ENCODE measurements at places on chromosomes 11 and 22.

GRCh38 chr22:22030493-22031182, 48.1 kb upstream of the TOP3B start:
- DNase-seq = peak; percentile 10

DNA sequence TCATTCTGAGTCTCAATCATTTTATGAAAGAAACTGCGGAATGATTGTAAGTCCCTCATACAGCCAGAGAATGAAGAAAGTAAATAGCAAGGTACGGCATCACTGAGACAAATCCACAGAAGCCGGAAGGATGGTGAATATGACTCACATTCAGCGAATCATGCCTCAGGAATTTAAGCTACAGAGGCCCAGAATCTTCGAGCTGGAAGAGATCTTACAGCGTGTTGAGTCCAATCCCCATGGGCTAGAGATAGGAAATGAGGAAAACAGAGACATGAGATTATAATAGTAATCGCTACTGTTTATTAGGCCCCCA, 173.2 kb downstream of the KIF18A start:
- DNase-seq = peak; percentile 73

DNA sequence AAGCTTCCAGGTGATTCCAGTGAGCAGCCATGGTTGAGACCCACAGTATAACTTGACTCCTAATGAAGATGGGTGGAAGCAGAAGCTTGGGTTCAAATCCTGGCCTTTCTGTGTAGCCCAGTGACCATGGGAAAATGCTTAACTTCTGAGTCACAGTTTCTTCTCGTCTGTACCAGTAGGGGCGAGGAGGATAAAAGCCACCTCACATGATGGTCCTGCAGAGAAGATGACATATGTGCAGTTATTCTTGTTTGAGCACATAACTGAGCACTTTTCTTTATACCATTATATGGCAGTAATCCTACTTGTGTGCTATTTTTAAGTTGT, 4.9 kb downstream of the TMEM109 start:
- DNase-seq = no peak

DNA sequence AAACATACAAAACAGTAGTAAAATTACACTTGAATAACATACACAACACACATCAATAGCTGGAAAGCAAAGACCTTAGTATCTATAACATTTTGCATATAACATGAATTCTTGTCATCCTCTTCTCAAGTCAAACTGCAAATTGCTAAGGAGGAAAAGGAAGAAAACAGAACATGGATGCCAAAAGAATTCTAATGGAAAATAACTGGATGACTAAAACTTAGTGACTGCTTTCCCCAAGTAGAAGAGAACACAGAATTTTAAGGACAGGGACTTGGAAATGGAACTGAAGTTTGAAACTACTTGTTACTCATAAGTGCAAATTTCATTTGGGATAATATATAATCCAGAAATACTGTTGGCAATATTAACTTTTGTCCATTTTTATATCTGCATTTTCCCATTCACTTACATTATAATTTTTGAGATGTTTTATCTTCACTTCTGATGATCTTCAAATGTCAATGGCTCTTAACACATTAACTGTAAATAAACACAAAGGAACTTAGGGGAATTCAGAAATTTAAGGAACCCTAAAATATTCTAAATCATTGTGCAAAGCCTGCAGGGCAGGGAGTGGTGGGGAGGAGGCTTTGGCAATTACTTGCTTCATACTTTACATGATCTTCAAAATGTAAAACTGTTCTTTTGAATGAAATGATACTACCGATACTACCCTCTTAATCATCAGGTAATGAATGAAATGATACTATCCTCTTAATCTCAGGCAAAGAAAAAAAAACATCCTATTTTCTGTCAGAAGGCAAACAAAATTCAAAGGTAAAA, 9.9 kb downstream of the MTMR2 start:
- no peak for DNase-seq

DNA sequence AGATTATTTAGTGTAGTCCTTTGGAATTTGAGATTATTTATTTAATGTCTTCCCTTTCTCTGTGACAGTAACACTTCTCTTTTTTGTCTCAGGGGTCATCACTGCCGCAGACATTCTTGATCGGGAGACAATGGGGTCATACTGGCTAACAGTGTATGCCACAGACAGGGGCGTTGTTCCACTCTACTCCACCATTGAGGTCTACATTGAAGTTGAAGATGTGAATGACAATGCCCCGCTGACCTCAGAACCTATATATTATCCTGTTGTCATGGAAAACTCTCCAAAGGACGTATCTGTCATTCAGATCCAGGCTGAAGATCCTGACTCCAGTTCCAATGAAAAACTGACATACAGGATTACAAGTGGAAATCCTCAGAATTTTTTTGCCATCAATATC, 299.9 kb downstream of the FAT3 start:
- DNase-seq = no peak

DNA sequence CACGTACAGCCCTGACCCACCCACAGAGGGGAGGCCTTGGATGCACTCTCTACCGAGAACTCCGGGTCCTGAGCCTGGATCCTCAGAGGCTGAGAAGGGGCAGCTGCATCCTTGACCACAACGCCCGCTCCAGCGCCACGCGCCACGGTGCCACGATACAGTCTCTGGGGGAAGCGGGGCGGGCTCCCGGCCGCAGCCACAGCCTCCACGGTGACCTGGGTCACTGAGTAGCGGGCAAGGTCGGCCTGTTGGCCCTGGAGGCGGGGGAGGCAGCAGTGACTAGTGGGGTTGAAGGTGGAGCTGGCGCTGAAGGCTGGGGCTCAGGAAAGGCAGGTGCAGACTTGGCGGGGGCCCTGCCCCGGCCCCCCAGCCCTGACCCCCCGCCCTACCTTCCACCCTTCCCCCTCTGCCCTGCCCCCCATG, 3.9 kb upstream of the IRF7 start:
- no peak for DNase-seq

- DNase-seq = no peak
Measured at GRCh38 chr22:48703265-48703941, 1124.3 kb downstream of the BRD1 start.

DNA sequence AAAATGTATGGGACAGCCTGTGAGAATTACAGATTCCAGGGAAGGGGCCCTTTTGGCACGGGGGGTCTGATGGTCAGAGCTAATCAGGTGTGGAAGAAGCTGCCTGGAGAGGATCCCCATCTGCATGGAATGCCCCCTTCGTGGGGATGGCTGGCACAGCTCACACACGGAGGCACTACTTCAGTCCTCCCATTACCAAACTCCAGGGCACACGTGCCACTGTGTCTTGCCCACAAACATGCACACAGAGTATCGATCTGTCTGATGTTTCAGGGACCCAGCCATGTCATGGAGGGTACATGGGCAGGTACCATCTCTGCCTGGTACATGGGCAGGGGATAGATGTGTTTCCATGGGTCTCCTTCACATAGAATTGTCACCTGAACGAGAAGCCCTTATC, 14.7 kb downstream of the KCNQ1OT1 start:
- no peak for DNase-seq

- DNase-seq = peak; percentile 90
Measured at GRCh38 chr11:469684-470560, 19.8 kb downstream of the PTDSS2 start.

DNA sequence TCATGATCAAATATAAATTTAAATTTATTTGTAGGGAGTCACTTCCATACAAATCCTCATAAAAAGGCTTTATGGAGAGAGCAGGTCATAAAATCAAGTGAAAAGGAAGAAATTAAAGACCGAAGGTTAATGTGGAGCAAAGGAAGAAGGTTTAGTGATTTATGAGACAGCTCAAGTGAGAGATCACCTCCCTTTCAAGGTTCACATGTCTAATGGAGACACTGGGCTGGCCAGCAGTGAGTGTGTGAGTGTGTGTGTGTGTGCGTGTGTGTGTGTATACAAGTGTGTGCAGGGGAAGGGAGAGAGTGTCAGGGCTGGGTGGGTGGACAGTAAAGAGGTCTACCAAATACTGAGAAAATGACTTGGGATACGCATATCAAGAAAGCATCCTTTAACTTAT, 251.2 kb downstream of the FAT3 start:
- DNase-seq = no peak

DNA sequence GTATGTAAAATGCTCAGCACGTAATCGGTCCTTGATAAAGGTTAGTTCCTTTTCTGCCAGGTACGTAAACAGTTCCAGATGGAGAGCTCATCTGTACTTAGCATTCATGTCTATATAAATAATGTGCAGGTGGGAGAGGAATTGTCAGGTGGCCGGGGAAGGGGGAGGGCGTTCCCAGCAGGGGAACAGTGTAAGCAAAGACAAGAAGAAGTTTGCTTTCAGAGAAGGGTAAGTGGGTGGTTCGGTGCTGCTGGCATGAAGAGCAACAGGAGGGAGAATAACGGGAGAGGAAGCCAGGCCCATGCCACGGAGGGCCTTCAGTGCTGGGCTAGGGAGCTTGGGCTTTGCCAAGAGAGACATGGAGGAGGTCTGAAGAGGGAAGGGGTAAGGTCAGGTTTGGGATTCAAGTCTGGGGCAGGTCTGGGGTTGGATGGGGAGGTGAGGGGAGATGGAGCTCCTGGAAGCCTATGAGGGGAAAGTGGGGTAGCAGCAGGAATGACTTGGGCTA, 11.4 kb upstream of the WNT11 start:
- no peak for DNase-seq

GRCh38 chr11:10797531-10797930, 11.2 kb downstream of the EIF4G2 start:
- DNase-seq = no peak

GRCh38 chr11:14454861-14455632, 44.6 kb downstream of the COPB1 start:
- DNase-seq = no peak

- DNase-seq = peak; percentile 61
Measured at GRCh38 chr11:20131788-20132666, 28.2 kb downstream of the DBX1 start.

GRCh38 chr11:88152381-88152780, 22.9 kb downstream of the RAB38 start:
- DNase-seq = no peak

- peak; percentile 43 for DNase-seq
Measured at GRCh38 chr22:42857845-42858481, 890 bp upstream of the ARFGAP3 start.

GRCh38 chr11:31805629-31806185, 5.4 kb downstream of the PAX6 start:
- DNase-seq = no peak

DNA sequence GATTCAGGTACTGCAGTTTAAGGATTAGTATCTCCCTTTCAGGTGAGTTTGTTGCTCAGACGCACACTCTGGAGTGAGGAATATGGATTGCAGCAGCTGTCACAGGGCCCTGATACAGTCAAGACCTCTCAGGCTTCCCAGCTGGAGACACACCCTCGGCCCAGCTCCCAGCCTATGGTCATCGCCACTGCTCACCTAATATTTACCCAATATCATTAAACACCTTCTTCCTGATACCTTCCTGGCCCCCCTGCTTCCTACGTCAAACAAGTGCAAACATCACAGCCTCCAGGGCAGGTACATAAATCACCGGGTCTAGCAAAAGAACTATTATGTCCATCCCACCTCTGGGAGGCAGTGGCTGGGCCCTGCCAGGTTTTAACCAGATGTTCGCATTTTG, 213.3 kb downstream of the MN1 start:
- DNase-seq = no peak

GRCh38 chr11:119450590-119451326, 27.8 kb upstream of the THY1 start:
- DNase-seq = no peak

DNA sequence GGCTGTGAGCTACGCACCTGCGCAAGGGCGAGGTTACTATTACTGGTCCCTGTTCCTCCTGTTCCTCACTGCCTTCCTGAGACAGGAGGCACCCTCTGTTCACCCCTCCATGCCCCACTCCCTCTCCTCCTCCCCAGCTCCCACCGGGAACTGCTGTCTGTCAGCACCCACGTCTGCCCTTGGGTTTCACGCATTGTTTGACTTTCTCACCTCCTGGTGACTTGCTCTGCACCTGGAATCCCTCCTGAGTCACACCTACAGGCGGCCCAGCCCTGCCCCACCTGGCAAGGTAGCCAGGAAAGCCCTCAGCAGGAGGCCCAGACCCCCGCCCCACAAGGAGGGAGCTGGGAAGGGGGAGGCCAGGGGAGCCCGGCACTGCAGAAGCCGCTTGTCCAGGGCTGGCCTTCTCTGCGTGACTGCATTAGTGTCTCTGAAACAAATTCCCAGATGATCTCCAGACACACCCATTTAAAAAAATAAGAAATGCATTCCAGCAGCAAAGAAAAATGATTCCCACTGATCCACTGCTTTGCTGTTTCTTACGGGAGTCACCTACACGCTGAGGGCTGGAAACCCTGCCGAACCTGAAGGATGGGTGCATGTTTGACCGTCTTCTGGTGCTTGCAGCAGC, 86.4 kb downstream of the CELSR1 start:
- DNase-seq = no peak

DNA sequence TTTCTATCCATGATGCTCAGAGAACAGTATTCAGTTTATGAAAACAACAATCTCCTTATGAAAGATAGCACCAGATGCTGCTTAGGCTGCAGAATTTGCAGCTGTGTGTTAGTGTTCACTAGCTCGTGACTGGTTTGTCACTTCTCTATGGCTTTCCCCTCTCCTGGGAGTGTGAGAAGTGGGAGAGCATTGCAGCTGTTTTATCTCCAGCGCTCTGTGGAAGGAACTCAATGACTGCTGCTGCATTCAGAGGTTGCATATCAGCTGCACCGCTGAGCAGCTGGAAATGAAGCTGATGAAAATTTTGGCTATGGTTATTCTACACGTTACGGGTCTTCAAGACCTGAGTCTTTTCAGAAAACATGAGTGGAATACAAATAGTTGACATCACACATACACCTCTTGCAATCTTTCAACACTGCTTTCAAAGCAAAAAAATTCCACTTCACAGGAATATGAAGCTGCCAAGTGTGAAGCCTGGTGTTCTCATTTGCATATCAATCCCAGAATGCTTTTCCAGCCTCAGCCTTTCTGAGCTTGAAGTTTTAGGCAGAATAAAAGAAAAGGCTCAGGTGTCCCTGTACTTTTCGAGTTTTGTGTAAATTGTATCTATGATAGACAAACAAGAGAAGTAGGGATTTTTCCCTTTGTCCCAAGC, 149.3 kb upstream of the DDI1 start:
- DNase-seq = no peak

GRCh38 chr22:21712751-21713427, 22.7 kb downstream of the YPEL1 start:
- DNase-seq = peak; percentile 79

DNA sequence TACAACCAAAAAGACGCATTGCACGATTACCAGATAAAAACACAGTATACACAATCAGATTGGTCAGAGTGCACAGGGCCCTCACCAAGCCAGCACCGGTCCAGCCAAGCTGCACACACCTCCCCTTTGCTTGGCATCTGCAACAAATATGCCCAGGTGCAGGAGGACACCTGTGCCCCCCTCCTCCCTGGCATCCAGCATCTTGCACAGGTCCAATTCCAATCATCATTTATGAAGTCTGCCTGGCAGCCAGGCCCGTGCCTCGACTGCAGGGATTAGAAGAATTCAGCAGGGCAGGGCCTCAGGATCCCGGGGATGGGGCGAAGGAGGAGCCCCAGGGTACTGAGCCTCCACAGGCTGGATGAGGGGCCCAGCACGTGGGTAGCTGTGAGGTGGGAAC, 302.1 kb downstream of the CTTN start:
- no peak for DNase-seq

- no peak for DNase-seq
Measured at GRCh38 chr11:45993531-45994001, 71.1 kb downstream of the LARGE2 start.

GRCh38 chr11:72657411-72658100, 16.7 kb downstream of the PDE2A start:
- DNase-seq = no peak

- no peak for DNase-seq
Measured at GRCh38 chr11:4605057-4605456, 3.0 kb downstream of the TRIM68 start.

All from dermis microvascular lymphatic vessel endothelial cell (primary cell).